ENCODE measurements at places on chromosomes 11 and 22.
A peak's percentile ranks its signal among the peaks of the same experiment; 100 is the strongest.

GRCh38 chr11:134226806-134227325, 2.4 kb downstream of the VPS26B start:
- no peak for DNase-seq

- no peak for DNase-seq
These were observed 69.7 kb upstream of the NECTIN1 start for GRCh38 chr11:119798656-119799055.

- peak; percentile 75 for DNase-seq
These were observed 1.1 kb downstream of the CDC42EP1 start for GRCh38 chr22:37561212-37562048.

DNA sequence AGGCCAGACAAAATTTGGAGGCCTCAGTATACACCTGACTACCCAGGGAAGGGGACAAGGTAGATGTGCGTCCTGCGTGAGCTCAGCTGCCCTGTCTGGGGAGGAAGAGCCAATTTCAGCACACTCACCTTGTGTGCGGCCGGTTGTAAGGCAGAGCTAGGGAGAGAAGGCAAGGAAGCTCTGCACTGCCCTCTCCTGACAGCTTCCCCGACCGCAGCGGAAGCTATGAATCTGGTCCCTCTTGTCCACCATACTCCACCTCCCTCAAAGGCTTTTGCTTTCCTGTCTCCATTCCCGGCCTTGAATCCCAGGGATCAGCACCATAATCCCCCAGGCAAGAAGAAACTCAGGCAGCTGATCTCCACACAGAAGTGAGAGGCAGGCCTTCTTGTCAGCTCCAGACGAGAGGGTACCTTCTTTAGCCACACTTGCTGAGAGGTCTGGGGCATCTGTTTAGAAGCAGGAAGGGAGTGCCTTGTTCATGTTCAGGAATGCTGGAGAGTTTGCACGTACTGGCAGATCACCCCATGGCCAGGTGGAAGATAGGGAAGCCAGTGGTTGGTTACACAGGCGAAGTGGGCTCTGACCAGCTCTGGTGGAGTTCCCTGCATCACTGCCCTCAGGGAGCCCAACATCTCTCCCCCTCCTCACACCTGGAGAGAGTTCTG, 62.5 kb downstream of the FEZ1 start:
- no peak for DNase-seq

DNA sequence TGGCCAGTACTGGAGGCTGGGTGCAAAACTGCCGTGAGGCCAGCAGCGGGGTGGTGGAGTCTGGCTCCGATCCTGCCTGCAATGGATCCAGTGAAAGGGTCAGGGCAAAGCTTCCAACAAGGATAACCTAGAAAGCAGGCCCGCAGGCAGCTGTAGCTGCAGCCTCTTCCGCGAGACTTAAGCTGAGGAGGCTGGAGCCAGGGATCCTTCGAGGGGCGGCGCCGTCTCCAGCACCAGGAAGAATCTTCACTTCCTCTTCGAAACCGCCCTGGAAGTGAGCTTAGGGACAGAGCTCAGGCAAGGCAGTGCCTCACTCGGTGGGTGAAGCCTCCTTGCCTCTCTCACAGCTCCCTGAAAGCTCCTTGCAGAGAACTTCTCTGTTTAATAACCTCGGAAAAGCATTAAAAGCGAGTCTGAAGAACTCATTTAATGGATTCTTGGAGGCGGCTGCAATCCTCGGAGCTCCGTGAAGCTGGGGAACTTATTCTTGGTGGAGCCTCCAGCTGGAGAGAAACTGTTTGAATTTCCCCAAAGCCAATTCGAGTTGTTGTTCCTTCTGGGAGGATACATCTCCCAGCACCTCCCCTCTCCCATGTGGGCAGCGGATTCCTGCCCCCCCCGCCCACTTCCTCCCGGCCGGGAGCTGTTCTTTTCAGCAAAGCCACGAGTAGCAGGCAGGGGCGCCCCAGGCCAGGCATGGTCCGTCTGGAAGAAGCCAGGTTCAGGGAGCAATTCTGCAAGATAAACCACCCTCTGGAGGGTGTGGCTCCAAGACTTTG, 169.9 kb downstream of the CTTN start:
- DNase-seq: no peak

Data from memory B cell (primary cell).